ENCODE measurements at places on chromosomes 7 and 10.

GRCh38 chr10:16609211-16609610 lies 87.5 kb upstream of the C1QL3 start:
- DNase-seq, result no peak

- peak; percentile 23 for DNase-seq
Measured at GRCh38 chr7:66281678-66282590, 76.8 kb downstream of the TPST1 start.

DNA sequence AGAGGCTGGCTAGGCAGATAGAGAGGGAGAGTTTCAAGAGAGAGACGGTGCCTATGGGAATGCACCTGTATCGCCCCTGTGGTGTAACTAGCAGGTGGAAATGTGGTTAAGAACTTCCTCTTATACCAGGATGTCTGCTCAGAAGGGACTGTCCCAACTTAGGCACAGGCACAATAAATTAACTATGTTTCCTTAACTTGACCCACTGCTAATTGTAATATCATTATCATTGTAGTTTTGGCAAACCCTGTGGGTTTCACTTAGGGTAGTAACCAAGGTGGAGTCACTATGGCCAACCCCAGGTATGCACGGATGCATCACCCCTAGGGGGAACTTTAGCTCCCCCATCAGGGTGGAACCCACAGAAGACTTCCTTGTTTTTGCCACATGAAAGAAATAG lies 455.7 kb downstream of the DGKB start:
- DNase-seq, result no peak

GRCh38 chr7:30862995-30863705 lies 48.5 kb upstream of the AQP1 start:
- DNase-seq, result no peak

DNA sequence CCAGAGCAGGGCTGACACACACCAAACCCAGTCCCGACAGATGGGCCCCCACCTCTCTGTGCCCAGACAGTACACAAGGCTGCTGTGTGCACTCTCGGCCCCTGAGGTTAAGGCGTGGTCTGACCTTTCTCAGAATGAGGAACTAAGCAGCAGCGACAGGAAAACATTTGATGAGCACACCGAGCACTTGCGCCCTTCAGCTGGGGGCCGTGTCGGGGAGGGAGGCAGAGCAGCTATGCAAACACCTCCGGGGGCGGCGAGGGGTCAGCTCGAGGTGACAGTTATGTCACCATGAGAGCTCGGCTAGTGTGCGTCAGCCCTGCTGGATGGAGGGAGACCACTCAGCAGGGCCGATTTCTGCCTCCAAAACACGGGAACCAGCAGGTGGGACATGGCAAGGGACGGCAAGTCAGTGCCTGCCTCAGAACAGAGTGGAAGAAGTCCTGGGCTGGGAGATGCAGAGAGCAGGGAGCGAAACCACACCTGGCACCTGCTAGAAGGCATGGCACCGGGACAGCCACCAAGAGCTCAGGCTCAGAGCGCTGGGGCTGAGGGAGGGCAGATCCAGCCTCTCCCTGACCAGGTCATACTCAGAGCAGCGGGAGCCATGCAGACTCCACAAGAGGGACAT lies 57.4 kb downstream of the CHST15 start:
- DNase-seq, result peak; percentile 74

DNA sequence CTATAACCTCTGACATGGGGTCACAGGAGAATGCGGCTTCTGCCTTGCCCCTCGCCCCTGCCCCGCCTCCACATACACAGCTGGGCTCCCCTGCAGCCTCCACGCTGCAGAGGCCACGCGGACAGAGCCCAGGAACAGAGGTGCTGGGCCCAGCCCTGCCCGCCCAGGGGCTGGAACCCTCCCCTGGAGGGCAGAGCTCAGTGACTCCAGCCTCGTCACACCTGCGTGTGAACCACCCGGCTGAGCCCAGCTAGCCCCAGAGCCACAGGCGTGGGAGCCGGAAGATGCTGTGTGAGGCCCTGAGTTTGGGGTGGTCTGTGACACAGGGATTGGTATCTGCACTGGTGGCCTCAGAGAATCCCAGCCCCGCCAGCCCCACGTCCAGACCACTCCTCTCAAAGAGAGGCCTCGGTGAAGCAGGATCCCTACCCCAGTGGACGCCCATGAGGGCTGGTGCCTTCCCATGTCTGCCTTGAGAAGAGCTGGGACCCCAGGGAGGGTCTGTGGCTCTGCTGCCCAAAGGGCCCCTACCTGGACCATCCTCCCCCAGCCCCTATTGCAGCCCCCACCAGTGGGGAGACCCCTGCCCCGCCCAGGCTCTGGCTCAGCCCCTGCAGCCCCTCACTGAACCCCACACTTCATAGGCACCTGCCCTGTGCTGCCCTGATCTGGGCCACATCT lies 8.1 kb upstream of the ADAP1 start:
- DNase-seq, result no peak

DNA sequence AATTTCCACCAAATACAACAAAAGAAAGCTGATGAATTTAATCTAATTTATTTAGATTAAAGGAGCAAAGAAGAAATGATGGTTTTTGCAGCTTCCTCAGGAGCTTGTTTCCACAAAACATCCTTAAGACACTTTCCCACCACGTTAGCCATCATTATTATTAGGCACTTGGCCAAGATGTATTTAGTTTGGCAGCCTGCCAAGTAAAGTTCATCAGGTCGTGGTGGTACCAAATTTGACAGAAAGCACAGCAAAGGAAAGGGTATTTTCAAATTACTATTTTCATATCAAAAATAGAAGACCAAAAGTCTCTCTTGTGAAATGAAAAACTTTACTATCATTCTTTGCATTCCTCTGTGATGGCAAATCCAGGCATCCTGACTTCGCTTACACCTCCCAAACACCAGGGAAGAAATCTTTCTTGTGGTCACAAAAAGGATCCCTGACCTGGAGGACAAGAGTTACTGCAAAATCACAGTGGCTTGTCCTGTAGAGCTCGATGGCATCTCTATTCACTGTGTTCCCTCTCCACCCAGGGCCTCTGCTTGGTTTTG lies 123.1 kb upstream of the INHBA start:
- DNase-seq, result no peak

GRCh38 chr7:14604606-14605005 lies 297.9 kb downstream of the DGKB start:
- DNase-seq, result no peak

- DNase-seq, result no peak
Measured at GRCh38 chr7:155576900-155577508, 30.6 kb upstream of the CNPY1 start.

GRCh38 chr7:29494350-29494749 lies 69.3 kb upstream of the PRR15 start:
- no peak for DNase-seq

DNA sequence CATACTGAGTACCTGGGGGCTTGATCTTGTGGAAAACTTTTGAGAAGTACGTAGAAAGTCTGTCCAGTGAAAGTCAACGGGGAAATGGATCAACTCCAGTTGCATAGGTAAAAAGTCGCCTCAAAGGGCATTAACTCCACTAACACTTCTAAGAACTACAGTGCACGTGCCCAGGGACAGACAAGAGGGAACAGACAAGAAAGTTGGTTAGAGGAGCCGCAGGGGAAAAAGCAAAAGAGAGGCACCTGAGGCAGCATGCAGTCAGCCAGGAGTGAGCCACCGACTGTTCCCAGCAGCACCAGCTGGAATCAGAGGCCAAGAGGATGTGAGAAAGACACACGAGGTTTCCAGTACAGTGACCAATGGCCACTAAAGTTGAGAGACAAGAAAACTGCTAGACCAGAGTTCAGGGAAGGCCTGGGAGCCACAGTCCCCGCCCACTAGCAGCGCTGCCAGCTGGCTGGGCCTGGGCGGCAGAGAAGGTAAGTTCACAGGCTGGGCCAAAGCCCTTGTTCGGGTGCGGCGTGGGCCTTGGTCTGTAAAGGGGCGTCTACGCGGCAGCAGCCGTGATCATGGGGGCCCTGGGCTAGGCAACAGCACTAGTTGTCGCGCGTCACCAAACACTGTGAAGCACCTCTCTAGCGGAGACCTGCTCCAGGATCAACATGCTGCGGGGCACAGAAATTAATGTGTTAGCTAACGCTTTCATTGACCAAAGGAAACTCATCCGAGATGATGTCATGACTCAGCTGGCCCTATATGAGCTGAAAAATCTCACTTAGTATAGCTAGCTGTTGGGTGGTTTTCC lies 14.0 kb downstream of the ITGB1 start:
- DNase-seq, result peak; percentile 49

- no peak for DNase-seq
Measured at GRCh38 chr10:79377557-79378382, 30.5 kb downstream of the PPIF start.

GRCh38 chr7:28435152-28435551 lies 22.8 kb downstream of the CREB5 start:
- DNase-seq, result no peak

DNA sequence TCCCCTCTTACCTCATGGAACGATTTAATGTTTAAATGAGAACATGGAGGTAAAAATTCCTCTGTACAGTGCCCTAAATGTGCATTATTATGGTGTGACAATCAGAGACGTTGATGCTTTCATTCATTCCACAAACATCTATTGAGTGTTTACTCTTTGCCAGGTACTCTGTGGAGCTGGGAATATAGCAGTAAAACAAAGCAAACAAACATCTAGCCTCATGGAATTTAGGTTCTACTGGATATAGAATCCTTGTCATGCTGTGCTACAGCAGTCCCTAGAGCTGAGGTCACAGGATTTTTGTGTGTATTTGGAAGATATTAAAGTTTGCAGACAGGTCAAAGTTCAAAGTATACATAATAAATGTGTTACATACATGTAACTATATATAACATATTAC lies 140.7 kb downstream of the CUBN start:
- DNase-seq, result no peak

GRCh38 chr7:90178679-90179278 lies 24.5 kb downstream of the STEAP1 start:
- DNase-seq, result no peak

DNA sequence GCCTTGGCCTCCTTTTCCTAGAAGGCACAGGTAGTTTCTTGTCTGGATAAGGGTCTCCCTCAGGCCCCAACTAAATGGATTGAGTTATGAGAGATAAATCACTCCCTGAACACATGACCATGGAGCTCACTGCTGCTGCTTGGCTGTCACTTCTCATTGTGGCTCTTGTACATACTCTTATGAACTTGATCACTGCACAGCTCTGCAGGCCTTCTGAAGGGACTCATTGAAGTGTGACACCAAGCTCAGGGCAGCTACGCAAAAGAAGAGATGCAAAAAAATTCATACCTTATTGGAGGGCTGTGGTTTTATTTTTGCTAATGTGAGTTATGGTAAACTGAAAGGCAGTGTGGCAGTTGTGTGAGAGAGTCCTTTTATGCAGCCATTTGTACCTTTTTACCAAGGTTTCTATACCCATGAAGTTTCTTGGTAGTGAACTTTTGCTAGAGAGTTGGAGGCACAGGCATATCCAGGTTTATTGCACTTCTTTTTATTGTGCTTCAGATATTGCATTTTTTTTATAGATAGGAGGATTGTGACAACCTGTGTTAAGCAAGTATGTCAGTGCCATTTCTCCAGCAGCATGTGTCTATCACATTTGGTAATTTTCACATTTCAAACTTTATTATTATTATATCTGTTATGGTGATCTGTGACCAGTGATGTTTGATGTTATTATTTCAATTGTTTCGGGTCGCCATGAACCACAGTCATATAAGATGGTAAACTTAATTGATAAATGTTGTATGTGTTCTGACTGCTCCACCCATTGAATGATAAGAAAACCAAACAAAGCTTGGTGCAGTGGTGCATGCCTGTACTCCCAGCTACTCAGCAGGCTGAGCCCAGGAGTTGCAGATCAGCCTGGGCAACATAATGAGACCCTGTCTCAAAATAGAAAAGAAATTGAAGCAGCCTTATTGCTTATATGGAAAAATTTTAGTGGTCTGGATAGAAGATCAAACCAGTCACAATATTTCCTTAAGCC lies 100.6 kb downstream of the LRRC4 start:
- DNase-seq, result no peak

Data from ELF-1 (cell line).